CD4-positive, CD25-positive, alpha-beta regulatory T cell (primary cell): ENCODE measurements at places on chromosomes 16 and 17. TPM values are rescaled to one million over a fixed set of nuclear protein-coding genes. Genes with fewer than 3 reads are reported as not detected.

DNA sequence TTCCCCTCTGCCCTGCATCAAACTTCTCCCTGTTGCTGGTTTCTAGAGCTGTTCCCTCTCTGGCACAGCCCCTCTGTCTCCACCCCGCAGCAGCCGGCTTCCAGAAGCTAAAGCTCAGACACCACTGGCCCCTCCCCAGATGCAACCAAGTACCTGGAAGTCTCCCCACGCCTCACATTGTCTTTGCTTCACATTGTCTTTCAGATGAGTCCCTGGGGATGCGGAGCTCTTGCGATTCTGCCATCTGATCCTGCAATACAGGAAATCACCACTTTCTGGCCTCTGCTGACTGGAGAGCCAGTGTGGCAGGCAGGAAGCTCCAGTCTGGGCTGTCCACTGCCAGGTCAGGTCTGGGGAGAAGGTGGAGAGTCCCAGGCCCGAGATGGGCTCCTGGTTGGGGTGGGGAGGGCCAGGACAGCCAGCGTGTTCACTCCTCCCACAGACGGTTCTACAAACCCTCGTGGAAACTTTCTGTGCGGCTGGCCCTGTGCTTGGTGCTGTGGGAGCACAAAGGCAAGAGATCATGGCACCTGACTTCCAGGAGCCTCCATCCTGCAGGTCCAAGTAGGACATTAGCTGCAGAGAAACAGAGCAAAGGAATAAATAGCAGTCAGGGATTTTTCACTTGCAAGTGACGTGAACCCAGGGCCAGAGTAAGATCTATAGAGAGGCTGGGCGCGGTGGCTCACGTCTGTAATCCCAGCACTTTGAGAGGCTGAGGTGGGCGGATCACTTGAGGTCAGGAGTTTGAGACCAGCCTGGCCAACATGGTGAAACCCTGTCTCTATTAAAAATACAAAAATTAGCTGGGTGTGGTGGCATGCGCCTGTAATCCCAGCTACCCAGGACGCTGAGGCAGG is 47.9 kb upstream of the MAP3K14 start:
- no peak overlapping the region for H3K4me3 ChIP-seq
- peaks cover 7% of the 10 kb centered on the region for H3K27me3 ChIP-seq
- H3K27ac ChIP-seq: no peak overlapping the region

GRCh38 chr16:20263138-20263855 is 64.0 kb downstream of the GP2 start:
- no peak for DNase-seq
- H3K4me1 ChIP-seq: no peaks in the 10 kb centered on the region
- H3K4me3 ChIP-seq: no peak overlapping the region

- no peak for DNase-seq
- H3K4me1 ChIP-seq: no peaks in the 10 kb centered on the region
- H3K4me3 ChIP-seq: no peak overlapping the region
- H3K27ac ChIP-seq: no peak overlapping the region
Observed at GRCh38 chr17:37212179-37212578, 163.6 kb upstream of the C17orf78 start.

- no peaks in the 10 kb centered on the region for H3K36me3 ChIP-seq
- H3K4me3 ChIP-seq: no peak overlapping the region
- H3K27ac ChIP-seq: no peak overlapping the region
- no peaks in the 10 kb centered on the region for H3K4me1 ChIP-seq
- DNase-seq: no peak
Observed at GRCh38 chr17:76458580-76459490, 5.9 kb upstream of the UBE2O start.

ITGAD gene
- not detected for total RNA-seq
